ENCODE measurements at places on chromosomes 16 and 17.

- no peak for DNase-seq
These were observed 599 bp downstream of the TOP3A start for GRCh38 chr17:18314059-18314730.

- DNase-seq, result no peak
These were observed 7.3 kb downstream of the HS3ST4 start for GRCh38 chr16:25699069-25699468.

DNA sequence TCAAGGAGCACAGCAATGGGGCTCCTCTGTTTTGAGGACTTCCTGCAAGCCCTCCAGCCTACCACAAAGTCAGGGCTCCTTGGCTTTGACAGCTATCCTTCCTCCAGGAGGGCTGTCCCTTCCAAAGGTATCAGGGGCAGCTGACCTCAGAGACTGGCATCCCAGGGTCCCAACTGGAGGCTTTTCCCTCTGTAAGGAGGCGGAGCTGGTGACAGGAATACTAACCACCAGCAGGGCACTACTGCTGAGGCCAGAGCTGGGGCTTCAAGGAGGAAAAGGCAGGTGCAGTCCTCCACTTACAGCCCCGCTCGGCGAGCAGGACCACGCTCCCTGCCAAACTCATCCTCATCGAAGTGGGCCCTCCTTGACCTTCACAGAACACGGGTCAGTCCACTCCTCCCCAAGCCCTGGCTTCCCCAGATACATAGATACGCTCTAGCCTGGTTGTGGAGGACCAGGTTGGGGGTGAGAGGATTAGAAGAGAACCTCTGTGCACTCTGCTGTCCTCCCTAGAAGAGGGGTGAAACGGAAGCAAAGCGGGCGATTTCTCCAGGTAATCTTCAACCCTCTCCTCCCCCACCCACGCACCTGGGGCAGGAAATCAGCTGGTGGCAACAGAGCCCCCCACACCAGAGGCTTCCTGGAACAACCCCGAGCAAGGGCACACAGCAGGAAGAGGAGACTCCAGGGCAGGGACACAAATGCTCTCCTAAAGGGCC is 20.5 kb downstream of the ST3GAL2 start:
- DNase-seq, result no peak

- DNase-seq, result no peak
These were observed 36.0 kb downstream of the ARHGAP27 start for GRCh38 chr17:45396496-45397205.
